ENCODE measurements at places on chromosomes 7 and 10.
A peak's percentile ranks its signal among the peaks of the same experiment; 100 is the strongest.

DNA sequence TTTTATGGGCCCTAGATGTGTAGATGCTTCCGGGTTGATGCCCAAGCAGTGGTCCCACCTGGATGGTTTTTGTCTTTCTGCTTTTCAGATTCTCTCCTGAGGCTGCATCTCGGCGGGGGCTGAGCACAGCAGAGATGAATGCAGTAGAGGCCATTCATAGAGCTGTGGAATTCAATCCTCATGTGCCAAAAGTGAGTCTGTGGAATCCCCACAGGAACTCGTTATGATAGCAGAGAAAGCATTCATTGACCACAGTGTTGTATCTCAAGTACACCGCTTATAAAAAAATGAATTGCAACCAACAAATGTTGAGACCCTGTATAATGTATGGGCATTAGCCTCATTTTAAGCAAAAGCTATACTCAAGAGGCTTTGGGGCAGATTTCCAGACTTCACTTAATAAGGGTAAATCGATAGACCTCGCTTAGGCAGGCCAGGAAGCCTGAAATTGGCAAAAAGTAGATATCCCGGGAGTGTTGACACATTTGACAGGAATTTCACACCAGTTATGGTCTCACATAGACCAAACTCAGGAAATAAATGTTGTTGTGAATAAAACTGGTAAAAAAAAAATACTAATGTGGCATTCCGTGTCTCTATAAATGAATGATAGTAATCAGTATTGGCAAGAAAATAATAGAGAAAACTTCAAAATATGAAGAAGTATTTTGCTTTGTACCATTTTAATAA is 132.0 kb downstream of the WNT2 start:
- peak; percentile 41 for DNase-seq

DNA sequence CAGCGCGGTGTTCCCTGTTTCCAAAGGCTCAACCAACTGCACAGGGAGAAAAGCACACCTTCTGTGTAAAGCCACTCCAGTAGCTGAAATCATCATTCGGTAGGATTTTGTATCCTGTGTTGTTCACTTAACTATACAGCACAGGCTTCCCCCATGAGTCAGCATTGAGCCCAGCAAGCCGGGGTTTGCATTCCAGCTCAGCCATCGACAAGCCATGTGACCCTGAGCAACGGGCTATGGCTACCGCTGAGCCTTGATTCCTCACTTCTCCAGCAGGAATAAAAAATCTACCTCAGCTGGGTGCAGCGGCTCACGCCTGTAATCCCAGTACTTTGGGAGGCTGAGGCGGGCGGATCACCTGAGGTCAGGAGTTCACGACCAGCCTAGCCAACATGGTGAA is 44.1 kb upstream of the ATP6V0A4 start:
- peak; percentile 54 for DNase-seq

GRCh38 chr7:21941611-21942141 is 4.0 kb downstream of the CDCA7L start:
- peak; percentile 28 for DNase-seq

DNA sequence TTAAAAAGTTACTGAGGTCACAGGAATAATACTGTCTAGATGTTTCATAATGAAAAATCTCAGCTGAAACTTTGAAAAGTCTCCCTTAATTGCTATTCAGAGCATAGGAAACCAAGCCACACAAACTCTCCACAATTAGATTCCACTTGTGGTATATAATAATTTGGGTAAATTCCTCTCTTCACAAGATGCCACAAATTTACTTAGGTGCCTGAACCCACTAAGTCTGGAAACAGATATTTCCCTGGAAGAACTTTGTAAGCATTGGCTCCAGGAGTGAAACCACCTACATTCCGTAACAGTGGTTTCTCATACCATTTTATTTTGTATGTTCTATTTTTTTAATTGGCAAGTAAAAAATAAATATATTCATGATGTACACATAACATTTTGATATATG is 493.4 kb downstream of the SEMA3D start:
- peak; percentile 46 for DNase-seq

DNA sequence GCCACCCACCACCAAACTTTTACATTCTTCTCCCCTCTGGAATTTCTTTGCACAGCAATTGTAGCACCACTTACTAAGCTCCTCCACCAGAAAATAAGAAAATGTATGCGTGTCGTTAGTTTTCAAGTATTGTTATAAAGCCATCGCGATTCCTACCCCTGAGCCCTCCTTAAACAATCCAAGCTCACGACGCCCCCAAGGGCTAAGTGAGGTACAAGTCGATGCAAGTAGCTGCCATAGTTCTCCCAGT is 1.3 kb downstream of the FRAT2 start:
- peak; percentile 46 for DNase-seq

Measured in fibroblast of skin of right biceps (primary cell).